ENCODE measurements at places on chromosomes 1 and 21.

GRCh38 chr1:154808909-154809262, 61.2 kb downstream of the KCNN3 start:
- no peak for DNase-seq

GRCh38 chr1:118304722-118305359, 119.8 kb upstream of the SPAG17 start:
- DNase-seq: peak; percentile 29

- DNase-seq: peak; percentile 51
Observed at GRCh38 chr1:234683861-234684632, 74.1 kb upstream of the IRF2BP2 start.

GRCh38 chr1:104028416-104029035, 278.8 kb downstream of the AMY1C start:
- DNase-seq: no peak

DNA sequence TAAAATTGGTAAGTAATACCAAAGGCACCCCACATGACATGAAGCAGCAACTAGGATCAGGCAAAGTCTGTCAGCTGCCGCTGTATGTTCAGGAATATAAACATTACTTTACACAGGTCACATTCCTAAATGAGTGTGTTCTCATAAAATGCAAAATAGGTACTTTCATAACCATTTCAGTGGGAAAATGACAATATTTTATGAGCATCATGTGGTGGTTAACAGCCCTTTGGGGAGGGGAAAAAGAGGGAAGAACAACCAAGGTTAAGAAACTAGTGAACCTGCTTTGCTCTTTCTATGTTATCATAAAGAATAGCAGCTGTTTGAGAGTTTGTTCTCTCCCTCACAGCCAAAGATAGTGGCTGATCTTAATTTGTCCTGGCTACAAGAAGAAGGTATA, 105.4 kb upstream of the LBR start:
- DNase-seq: no peak

DNA sequence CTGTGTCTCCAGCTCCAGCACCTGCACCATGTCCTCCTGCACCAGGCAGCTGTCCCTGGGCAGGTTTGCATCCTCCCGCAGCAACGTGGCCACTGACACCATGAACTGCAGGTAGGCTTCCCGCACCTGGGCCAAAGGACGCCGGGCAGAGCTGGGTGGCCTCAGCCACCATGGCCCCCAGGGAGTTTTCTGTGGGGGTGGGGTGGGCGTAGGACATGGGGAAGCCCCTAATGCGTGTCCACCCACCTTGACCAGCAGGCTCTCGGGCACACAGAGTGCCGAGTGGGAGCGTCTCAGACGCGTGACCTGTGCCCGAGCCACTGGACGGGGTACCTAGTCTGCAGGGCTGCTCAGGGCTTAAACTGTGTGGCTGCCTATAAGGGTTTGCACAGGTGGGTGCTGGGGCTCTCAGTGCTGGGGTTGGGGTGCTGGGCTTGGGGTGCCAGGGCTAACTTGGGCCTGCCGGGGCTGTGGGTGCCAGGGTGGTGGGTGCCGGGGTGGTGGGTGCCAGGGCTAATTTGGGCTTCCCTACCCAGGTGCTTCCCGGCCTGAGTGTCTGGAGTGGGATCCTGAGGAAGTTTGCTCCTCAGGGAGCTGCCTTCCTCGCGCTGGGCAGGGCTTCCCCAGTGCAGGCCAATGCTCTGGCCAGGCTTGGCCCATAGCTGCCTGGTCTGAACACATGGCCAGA, 17.7 kb downstream of the PRXL2B start:
- no peak for DNase-seq

DNA sequence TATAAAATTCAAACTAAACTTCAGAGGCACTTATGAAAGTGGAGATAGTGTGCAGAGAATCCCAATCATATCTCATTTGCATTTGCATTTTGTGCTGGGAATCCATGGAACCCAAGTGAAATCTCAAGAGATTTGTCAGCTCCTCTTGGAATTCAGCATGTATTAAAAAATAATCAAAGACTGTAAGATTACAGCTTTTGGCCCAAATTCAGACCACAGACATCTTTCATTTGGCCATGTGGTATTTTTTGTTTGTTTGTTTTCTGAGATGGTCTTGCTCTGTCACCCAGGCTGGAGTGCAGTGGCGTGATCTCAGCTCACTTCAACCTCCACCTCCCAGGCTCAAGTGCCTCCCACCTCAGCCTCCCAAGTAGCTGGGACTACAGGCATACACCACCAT, 3.8 kb upstream of the CACYBP start:
- no peak for DNase-seq

DNA sequence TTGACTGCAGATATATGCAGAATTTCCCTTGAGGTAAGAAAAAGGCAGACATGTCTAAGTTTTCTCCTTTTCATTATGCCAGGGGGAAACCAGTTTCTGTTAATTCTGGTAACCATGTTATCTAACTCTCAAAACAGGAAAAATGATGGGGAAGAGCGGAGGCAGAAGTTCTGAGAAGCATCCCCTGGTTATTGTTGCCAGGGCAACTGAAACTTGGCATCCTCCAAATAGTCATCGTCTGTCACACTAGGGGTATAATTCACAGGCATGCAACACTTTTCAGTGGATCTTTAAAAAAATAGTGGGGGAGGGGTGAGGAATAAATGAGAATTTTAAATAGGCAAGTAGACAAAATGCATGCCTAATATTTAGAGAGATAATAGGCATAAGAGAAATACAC, 715.3 kb upstream of the CXADR start:
- peak; percentile 21 for DNase-seq

GRCh38 chr1:75588779-75589475, 22.0 kb downstream of the SLC44A5 start:
- no peak for DNase-seq

GRCh38 chr1:167499664-167500101, 18.6 kb downstream of the CD247 start:
- DNase-seq: no peak

DNA sequence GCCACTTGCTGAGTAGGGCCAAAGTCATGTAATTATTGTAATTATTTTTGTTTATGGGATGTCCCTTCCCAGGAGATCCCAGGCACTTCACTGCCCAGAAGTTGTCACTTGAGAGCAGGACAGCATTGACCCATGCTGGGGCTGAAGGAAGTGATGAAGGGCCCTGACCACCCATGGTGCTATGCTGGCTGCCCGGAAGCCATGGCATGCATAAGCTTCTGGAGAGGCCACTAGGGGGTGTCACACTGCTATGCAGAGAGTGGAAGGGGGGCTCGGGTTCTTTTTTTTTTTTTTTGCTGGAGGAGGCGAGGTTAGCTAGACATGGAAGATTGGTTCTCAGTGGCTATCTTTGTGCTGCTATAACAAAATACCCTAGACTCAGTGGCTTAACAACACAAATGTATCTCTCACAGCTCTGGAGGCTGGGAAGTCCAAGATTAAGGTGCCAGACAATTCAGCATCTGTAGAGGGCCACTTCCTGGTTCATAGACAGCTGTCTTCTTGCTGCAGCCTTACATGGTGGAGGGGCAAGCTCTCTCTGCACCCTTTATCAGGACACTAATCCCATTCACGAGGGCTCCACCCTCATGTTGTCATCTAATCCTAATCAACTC, 84.9 kb downstream of the CNIH3 start:
- no peak for DNase-seq

- no peak for DNase-seq
Observed at GRCh38 chr1:160221089-160221488, 15.9 kb downstream of the PEA15 start.

- DNase-seq: peak; percentile 36
Observed at GRCh38 chr1:153404768-153405167, 11.6 kb upstream of the S100A7A start.

GRCh38 chr1:155128755-155129473, 1.2 kb downstream of the EFNA1 start:
- no peak for DNase-seq

DNA sequence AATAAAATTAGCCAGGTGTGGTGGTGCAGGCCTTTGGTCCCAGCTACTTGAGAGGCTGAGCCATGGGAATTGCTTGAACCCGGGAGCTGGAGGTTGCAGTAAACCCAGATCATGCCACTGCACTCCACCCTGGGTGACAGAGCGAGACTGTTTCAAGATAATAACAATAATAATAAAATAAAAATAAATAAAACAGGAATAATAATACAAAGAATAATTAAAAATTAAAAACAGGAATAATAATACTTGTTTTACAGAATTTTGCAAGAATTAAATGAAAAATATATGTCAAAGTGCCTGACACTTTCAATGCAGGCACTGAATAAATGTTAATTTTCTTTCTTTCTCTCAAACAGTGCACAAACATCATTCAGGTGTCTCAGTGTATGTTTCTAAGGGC, 26.5 kb upstream of the CTH start:
- DNase-seq: no peak

DNA sequence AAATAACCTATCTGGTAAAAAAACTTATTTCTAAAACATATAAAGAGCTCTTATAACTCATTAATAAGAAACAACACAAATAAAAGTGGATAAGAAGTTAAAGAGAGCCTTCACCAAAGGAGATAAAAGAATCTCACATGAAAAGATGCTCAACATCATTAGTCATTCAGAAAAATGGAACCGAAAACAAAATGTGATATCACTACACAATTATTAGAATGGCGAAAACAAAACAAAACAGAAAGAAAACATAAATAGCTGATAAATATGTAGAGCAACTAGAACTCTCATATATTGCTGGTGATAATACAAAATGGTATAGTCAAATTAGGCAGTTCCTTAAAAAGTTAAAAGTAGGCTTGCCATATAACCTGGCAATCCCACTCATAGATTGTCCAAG, 1109.3 kb downstream of the PLA2G4A start:
- DNase-seq: no peak

DNA sequence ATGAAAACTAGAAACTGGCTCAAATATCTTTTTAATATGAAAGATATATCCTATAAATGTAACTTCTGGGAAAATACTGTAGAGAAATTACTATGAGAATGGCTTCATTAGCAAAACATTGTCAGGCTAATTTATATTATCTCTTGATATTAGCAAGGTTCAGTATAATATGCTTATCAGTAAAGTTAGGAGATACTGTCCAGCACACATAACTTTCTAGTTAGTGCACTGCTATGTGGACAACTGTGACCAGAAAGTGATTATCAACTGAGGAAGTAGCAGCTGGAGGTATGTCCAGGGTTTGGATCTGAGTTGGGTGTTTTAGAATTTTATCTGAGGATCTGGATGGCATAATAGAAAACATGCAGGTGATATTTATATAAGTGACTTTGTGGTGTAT, 7.5 kb downstream of the LRRC8C start:
- no peak for DNase-seq

- DNase-seq: no peak
Observed at GRCh38 chr1:63921359-63921758, 147.5 kb downstream of the ROR1 start.

- DNase-seq: no peak
Observed at GRCh38 chr1:23020706-23021405, 1.6 kb downstream of the KDM1A start.

- no peak for DNase-seq
Observed at GRCh38 chr1:3981746-3982505, 81.9 kb upstream of the C1orf174 start.

DNA sequence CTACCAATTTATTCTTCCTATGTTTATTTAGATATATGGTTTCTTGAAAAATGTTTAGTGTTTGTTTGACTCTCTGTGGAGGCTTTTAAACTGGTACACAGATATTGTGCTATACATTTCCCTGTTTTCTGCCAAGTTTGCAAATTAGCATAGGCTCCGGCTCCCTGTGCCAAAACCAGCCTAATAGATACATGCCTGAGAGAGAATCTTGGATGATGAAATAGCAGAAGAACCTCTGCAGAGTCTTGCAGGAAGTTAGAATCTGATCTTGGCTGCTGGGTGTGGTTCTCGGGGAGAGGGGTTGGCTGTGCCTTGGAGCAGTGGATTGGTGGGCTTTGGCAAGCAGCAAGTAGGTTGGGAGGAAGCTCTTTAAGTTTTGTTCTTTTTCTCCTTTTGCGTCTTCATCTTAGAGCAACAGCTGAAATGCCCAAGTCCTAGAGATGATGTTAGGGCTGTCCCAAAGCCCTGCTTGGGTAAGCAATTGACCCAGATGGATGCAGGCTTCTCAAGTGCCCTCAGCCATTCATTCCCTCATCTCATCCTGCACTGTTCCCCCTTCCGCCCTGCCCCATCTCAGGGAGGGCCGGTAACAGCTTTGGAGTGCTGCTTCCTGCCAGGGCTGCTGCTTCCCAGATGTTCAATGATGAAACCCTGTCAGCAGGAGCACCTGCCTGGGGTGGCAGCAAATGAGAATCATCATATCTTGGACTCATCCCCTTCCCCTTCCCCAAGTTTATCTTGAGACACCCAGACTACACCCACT, 9.3 kb downstream of the PLA2G2A start:
- no peak for DNase-seq

DNA sequence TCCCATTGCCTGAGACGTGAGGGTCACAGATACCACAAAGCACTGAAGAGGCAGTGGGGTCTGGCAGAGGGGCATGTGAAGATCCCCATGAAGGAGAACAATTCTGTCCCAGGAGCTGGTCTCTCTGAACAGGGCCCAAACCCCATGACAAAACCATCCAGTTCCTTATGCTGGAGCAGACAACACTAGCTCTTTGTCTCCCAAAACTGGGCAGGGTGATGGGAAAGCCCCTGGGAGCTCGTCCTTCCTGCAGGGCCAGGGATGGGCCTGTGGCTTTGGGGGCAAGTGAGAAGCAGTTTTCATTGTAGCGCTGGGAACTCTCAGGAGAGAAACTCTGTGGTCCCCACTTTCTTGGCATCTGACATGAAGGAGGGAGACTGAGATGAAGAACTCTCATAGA, 8.8 kb downstream of the ETV3L start:
- DNase-seq: no peak

- no peak for DNase-seq
Observed at GRCh38 chr1:180153032-180153431, 1.6 kb upstream of the QSOX1 start.

GRCh38 chr1:246072456-246072955, 434.6 kb downstream of the SMYD3 start:
- no peak for DNase-seq

- DNase-seq: no peak
Observed at GRCh38 chr1:187837787-187838186, 1009.0 kb downstream of the PLA2G4A start.

DNA sequence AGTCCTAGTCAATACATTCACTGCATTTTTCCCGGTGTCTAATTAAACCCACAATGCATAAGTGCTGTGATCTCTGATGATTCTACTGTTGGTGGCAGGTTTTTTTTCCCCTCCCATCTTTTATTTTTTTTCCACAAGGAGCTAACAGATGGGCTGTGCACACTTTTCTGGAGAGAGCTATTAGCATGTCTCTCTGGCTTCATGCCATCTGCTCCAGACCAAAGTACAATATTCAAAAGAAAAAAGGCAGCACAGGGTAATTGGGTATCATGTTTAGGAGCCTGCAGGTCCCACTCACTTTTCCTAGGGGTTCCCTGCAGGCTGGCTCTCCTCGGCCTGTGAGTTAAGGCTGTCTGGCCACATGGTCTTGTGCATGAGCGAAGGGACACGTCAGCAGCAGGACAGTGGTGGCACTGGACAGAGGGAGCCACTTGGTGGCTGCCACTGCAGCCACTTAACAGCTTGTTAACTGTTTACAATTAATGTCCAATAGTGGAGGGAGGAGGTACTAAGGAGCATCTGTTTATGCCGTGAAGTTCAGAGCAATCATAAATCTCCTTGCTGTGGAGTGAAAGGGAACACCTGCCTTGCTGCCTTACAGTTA, 53.5 kb upstream of the C8B start:
- DNase-seq: peak; percentile 71
